ENCODE measurements at places on chromosomes 6 and 20. TPM values are rescaled to one million over a fixed set of nuclear protein-coding genes. Genes with fewer than 3 reads are reported as not detected.

DNA sequence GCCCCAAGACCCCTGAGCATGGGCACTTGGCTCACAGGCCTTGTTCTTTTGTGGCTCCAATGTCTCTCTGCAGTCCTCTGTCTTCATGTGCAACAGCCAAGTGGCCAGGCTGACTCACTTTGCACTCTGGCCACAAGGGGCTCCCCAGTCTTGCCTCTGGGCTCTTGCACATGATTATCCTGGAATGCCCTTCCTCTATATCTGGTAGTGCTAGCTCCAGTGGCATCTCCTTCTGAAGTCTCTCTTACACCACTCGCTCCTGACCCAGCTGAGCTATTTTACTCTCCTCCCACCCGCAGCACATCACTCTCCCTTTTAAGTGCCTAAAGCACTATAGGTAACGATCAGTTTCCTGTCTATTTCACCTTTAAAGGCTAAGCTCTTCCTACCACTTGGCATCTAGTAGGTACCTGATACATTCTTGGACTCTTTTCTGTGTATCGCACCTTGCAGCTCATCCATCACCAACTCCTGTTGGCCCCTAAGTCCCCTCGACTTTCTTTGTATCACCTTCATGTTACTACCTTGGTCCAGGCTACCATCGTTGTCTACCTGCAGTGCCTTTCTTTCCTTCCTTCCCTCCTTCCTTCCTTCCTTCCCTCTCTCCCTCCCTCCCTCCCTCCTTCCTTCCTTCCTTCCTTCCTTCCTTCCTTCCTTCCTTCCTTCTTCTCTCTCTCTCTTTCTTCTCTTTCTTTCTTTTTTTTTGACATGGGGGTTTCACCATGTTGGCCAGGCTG lies 211.9 kb upstream of the RNF24 start:
- no peak for DNase-seq

GRCh38 chr6:56842686-56843475 lies 112.0 kb upstream of the BEND6 start:
- no peak for DNase-seq

GRCh38 chr6:15129887-15130286 lies 116.0 kb upstream of the JARID2 start:
- DNase-seq, result no peak

Gene RSPO3
- total RNA-seq, result 3.9 TPM
